ENCODE measurements at places on chromosomes 7 and 10.

GRCh38 chr7:70641882-70642281, 490.1 kb upstream of the GALNT17 start:
- DNase-seq = no peak

GRCh38 chr7:37074370-37074769, 350.1 kb upstream of the AOAH start:
- no peak for DNase-seq

GRCh38 chr10:110404413-110404812, 93.3 kb upstream of the DUSP5 start:
- DNase-seq = no peak

GRCh38 chr10:96096958-96097357, 33.1 kb upstream of the ZNF518A start:
- no peak for DNase-seq

- DNase-seq = no peak
Observed at GRCh38 chr7:111528331-111528730, 34.0 kb downstream of the IMMP2L start.

DNA sequence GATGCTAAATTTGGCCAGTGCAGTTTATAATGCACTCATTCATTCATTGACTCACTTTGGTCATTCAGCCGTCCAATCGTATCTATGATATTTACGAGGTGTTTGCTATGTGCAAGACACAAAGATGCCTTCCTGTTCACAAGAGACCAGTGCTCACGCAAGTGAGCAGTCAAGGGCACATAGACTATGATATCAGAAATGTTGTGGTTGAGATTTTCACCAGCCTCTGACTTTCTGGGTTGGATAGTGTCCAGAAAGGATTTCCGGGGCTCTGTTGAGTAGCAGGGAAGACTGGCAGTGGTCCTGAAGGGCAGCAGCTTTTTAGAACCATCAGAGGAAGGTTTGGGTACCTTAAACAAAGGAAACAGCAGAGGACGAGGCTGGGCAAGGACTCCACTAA, 191.8 kb downstream of the GALNT17 start:
- DNase-seq = no peak

DNA sequence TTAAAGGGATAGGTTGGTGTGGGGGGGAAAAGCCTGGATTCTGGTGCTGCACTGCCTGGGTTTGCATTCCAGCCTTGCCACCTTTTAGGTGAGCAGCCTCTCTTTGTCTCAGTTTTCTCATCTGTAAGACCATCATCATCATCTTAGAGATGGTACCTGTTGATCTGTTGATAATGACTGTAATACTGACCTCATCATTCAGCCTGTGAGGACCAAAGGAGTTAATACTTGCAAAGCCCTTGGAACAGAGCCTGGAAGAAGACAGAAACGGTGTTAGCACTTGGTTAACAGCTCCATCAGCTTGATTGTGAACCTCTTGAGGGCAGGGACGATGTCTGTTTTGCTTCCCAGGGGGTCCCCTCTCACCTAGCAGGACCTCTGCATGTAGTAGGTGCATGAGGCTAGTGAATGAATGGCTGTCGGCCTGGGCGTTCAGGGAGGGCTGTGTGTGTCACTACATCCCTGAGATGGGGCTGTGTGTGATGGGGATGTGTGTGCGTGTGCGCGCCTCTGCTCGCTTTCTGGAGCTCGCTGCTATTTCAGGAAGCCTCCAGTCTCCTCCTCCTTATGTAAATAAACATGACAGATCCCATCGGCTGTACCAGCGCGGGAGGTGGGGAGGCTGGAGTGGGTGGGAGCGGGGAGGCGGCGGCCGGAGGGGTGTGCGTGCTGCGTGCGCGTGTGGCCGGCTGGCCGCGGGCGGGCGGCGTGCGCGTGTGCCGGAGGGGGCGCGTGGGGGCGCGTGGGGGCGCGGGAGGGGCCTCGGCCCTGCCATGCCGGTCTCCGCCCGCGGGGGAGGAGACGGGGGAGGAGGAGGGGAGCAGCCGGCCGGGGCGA, 61.2 kb downstream of the NEURL1 start:
- peak; percentile 28 for DNase-seq

- no peak for DNase-seq
Observed at GRCh38 chr10:97916586-97916985, 66.9 kb downstream of the GOLGA7B start.

- no peak for DNase-seq
Observed at GRCh38 chr10:63719226-63719856, 198.1 kb downstream of the REEP3 start.

GRCh38 chr10:62760401-62760800, 44.1 kb upstream of the ADO start:
- DNase-seq = no peak

DNA sequence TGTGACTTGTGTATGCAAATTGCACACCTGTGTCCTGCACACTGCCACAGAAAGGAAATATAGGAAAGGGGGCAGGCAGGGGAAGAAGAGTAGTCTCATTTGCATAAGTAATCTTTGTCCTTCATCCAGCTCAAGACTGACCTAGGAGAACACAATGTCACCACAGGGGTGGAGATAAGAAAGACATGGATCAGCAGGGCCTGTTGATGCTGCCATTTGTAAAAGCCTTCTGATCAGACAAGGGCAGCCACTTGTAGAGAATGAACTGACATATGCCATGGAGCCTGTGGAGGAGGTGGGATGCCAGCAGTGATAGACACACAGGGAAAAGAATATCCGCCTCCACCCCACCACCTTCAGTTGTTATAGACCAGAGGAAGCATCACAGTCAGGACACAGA, 528.9 kb downstream of the HTR7 start:
- DNase-seq = no peak

GRCh38 chr7:152869677-152870051, 110.1 kb downstream of the ACTR3B start:
- no peak for DNase-seq

- DNase-seq = no peak
Observed at GRCh38 chr10:92990615-92991014, 70.0 kb upstream of the CYP26C1 start.

DNA sequence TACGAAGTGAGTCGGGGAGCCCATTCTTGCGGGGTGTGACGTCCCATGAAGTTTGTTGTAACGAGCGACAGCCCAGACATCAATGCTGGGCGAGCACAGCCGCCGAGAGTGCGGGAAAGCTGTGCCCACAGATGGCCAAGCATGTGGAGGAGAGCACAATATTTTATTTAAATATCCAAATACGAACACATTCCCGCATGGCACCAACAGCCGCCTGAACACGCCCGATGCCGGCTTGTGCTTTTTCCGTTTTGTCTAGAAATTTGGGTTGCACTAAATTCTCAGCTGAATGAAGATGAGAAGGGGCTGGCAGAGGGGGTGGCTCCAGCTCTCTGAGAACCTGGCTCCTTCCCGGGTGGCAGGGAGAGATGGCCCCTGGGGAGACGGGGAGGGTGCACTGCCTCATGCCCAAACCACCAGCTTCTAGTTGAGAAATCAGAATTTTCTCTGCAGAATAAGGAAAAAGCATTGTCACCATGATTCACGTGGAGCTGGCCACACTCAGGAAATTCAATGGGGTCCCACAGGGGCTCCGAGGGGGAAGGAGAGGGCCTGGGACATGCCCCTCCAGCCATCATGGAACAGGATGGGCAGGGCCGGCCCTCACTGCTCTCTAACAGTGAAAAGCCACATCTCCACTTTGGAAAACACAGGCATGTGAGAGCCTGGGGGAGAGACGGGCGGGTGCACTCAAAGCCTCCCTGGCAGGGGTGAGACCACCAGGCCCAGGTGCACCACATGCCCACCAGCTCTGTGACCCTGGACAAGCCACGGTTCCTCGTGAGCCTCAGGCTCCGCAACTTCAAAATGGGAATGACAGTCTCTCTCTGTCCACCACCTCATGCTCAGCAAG, 48.3 kb downstream of the EBF3 start:
- DNase-seq = no peak

GRCh38 chr7:103793614-103794013, 195.8 kb downstream of the RELN start:
- DNase-seq = no peak

- DNase-seq = no peak
Observed at GRCh38 chr10:86312701-86313270, 53.8 kb downstream of the GRID1 start.

- DNase-seq = no peak
Observed at GRCh38 chr10:14617852-14618251, 156.8 kb downstream of the FAM107B start.

DNA sequence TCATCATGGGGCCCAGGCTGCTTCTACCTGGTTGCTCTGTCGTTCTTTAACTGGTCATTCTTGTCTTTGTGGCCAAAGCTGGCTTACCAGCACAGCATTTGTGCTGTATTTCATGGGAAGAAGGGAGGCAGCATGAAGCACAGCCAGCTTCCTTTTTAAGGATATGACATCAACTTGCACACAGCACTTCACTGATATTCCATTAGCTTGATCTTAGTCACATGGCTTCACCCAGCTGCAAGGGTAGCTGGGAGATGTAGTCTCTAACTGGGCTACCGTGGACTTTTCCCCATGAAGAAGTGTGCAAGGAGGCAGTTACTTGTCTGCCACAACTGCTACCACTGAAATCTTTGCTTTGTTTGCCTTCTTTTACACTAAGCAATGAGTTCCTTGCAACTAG, 525.2 kb downstream of the LRMDA start:
- DNase-seq = no peak

Measured in AG09319 (cell line).